Uterus (tissue), 4 donors: ENCODE measurements at places on chromosomes 2 and 18. TPM values are rescaled to one million over a fixed set of nuclear protein-coding genes. Genes with fewer than 3 reads are reported as not detected.

- no peak for DNase-seq
- no peaks in the 10 kb centered on the region for H3K36me3 ChIP-seq
- no peak overlapping the region for H3K27ac ChIP-seq
- no peak overlapping the region for H3K4me3 ChIP-seq
Measured at GRCh38 chr2:154995361-154995760, 296.9 kb downstream of the KCNJ3 start.

The ZNF396 gene
- 0.26 TPM for total RNA-seq

The DPYSL5 gene
- not detected for total RNA-seq

DNA sequence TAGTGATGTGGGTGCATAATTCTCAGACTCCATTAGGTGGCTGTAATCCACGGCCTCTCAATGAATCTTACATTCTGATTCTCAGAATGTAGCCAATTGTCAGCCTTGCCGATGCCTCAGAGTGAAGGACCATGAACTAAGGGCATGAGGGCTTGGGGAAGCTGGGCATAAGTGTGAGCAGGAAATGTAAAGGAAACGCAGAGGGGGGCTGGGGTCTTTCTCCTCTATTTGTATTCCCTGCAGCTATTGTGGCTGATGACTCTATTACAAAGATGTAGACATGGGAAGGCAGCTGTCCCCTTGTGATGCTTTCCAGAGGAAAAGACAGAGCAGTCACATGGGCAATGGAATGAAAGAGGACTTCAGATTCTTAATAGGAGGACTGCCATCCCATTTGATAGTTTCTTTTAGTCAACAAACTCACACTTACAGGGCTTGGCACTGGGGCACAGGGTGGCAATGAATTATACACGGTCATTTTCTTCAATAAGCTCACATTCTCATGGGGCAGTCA, 353.2 kb upstream of the PKDCC start:
- H3K4me1 ChIP-seq = no peaks in the 10 kb centered on the region
- DNase-seq = no peak
- H3K27me3 ChIP-seq = no peaks in the 10 kb centered on the region
- H3K27ac ChIP-seq = no peak overlapping the region
- no peak overlapping the region for H3K4me3 ChIP-seq

The ASIC4 gene
- 0.30 TPM for total RNA-seq

DNA sequence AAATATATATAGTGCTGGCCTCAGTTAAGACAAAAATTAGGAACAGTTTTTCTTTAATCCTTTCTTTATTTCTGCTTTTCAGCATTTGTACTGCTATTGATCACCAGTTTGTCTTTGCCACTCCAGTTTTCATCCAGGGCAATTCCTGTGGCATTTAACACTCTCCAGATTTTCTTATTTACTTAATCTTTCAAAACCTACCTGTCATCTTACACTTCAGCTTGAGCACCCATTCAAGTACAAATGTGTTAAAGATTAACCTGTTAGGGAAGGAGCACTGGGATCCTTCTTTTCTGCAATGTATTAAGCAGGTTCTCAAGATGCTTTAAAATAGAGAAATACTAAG, 101.8 kb upstream of the SCN1A start:
- no peak overlapping the region for H3K27ac ChIP-seq
- no peak overlapping the region for H3K4me3 ChIP-seq
- H3K4me1 ChIP-seq = no peaks in the 10 kb centered on the region
- no peak for DNase-seq
- H3K27me3 ChIP-seq = peaks cover 3% of the 10 kb centered on the region

DNA sequence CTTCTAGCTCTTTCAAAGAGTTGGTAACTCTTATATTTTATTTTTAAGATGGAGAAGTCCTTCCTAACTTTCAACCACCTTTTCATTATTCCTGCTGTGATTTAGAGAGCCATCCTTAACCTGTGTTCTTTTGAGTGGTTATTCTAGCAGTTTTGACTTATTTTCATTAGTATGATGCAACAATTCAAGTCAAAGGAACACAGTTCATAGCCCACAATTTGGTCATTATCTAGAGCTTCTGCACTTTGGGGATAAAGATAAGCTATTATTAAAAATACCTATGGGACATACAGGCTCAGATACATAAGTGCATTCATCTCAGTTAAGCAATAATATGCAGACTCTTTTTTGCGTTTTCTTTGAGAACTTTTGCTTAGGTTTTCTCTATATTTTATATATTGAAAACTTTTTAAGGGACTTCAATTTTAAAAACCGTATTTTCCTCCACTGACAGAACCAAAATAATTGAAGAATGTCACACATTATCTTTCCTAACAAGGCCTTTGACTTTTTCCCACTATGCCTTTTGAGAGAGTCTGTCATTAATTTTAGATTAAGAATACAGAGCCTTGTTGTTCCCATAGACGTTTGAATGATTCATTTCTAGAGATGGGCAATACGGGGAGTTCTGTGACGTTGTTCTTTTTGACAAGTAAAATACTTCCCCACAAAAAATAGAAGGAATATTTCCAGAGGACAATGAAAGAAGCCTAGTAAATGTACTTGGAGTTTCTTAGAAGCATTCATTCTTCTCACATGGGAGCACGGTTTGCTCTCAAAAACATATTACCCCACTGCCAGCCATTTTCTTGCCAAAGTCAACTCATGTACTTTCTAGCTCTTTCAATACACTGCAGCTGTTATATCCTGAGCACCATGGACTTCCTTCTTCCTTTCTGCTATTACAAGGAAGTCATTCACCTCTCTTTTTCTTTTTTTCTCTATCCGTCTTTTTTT, 42.9 kb upstream of the RASGRP3 start:
- no peaks in the 10 kb centered on the region for H3K27me3 ChIP-seq
- no peak overlapping the region for H3K4me3 ChIP-seq
- H3K36me3 ChIP-seq = no peaks in the 10 kb centered on the region
- no peaks in the 10 kb centered on the region for H3K4me1 ChIP-seq

DNA sequence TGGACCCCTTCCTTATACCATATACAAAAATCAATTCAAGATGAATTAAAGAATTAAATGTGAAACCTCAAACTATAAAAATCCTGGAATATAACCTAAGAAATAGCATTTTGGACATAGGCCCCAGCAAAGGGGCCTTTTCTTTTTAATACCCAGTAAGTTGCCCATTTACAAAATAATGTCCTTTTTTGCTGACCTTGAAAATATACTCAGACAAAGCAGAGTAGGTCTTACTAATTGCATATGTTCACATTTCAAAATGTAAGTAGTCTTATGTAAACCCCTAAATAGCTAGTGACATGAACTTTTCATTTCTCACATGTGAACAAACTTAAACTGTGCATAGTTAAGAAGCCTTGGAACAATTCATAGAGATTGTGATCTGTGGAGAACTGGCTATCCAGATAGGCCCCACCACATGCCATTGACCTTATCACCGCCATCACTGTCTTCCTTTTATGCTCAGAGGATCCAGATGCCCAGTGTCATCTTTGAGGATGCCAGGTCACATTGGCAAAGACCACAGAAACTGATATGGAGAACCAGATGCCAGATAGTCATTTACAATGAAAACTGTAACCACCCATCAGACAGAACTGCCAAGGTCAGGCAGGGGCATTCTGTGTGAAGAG, 282.4 kb upstream of the RAB12 start:
- H3K4me1 ChIP-seq = no peaks in the 10 kb centered on the region
- H3K27me3 ChIP-seq = no peaks in the 10 kb centered on the region
- DNase-seq = no peak
- H3K27ac ChIP-seq = no peak overlapping the region

The LOXHD1 gene
- total RNA-seq = not detected

DNA sequence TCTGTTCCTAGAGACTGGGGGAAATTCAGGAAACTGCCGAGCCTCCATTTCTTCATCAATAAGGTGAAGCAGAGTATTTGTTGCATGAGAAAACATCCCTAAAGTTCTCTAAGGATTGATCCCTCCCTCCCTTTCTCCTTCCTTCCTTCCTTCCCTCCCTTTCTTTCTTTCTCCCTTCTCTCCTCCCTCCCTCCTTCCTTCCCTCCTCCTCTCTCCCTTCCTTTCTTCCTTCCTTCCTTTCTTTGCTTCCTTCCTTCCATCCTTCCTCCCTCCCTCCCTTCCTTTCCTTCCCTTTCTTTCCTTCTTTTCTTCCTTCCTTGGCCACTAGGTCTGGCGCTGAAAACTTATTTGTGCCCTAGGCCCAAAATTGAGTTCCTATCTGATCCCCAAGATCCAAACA, 47.2 kb upstream of the PMAIP1 start:
- H3K27me3 ChIP-seq = no peaks in the 10 kb centered on the region
- H3K36me3 ChIP-seq = no peaks in the 10 kb centered on the region

- no peak overlapping the region for H3K4me3 ChIP-seq
- no peaks in the 10 kb centered on the region for H3K36me3 ChIP-seq
- H3K27ac ChIP-seq = no peak overlapping the region
- no peaks in the 10 kb centered on the region for H3K4me1 ChIP-seq
Measured at GRCh38 chr2:133344849-133345248, 223.4 kb downstream of the NCKAP5 start.

The MOCOS gene
- total RNA-seq = 1.4 TPM

GRCh38 chr2:1698188-1698945, 45.9 kb downstream of the PXDN start:
- H3K36me3 ChIP-seq = no peaks in the 10 kb centered on the region
- no peaks in the 10 kb centered on the region for H3K4me1 ChIP-seq
- H3K27ac ChIP-seq = no peak overlapping the region
- H3K4me3 ChIP-seq = no peak overlapping the region
- no peaks in the 10 kb centered on the region for H3K27me3 ChIP-seq
- DNase-seq = no peak

GRCh38 chr2:233426619-233427342, 72.5 kb downstream of the DGKD start:
- H3K4me1 ChIP-seq = no peaks in the 10 kb centered on the region
- no peak for DNase-seq
- no peak overlapping the region for H3K4me3 ChIP-seq

The SH2D6 gene
- total RNA-seq = not detected

DNA sequence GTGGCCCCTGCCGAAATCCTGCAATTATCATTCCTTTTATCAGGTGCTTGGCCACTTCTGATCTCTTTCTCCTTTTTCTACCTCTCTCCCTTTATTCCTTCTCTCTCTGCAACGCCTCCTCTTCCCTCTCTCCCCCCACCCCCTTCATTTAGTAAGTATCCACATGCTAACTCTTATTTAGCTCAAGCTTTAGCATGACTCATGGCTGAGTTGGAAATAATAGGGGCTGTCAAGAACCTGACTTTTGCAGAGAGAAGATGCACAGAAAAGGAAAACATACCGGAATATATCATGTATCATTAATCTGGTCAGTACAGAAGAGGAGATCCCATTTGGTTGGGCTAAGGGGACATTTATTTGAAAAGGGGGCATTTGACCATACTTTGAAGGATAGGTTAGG, 33.1 kb downstream of the FAM171B start:
- no peaks in the 10 kb centered on the region for H3K4me1 ChIP-seq
- no peak for DNase-seq
- H3K36me3 ChIP-seq = no peaks in the 10 kb centered on the region
- H3K4me3 ChIP-seq = no peak overlapping the region
- H3K27me3 ChIP-seq = no peaks in the 10 kb centered on the region

DNA sequence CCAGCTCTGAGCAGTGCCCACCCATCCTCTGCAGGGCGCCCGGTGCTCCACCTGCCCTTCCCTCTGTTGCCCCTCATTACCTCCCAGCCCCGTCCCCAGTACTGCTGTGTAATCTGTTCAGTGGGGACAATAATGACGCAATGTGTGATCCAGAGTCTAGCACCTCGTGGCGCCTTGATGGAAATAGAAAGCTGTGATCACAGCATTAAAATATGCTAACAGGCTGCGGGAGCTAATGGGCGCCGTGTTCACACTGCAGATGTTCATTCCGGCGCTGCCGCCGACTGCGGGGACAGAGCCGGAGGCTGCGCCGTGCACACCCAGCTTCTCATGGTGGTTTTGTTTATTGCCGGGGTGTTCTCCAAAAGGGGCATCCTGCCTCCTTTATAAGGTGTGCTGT, 235.2 kb downstream of the LDLRAD4 start:
- no peak overlapping the region for H3K27ac ChIP-seq
- H3K27me3 ChIP-seq = no peaks in the 10 kb centered on the region
- no peaks in the 10 kb centered on the region for H3K4me1 ChIP-seq
- DNase-seq = no peak
- no peaks in the 10 kb centered on the region for H3K36me3 ChIP-seq
- H3K4me3 ChIP-seq = no peak overlapping the region

The KCNE4 gene
- total RNA-seq = 38.4 TPM

The TMEM169 gene
- total RNA-seq = not detected

The GRB14 gene
- total RNA-seq = 4.4 TPM

The HOXD9 gene
- 78.1 TPM for total RNA-seq

The STAM2 gene
- total RNA-seq = 69.2 TPM

GRCh38 chr2:51629406-51629805, 597.5 kb upstream of the NRXN1 start:
- no peak overlapping the region for H3K27ac ChIP-seq
- no peaks in the 10 kb centered on the region for H3K4me1 ChIP-seq
- H3K36me3 ChIP-seq = no peaks in the 10 kb centered on the region
- DNase-seq = no peak

DNA sequence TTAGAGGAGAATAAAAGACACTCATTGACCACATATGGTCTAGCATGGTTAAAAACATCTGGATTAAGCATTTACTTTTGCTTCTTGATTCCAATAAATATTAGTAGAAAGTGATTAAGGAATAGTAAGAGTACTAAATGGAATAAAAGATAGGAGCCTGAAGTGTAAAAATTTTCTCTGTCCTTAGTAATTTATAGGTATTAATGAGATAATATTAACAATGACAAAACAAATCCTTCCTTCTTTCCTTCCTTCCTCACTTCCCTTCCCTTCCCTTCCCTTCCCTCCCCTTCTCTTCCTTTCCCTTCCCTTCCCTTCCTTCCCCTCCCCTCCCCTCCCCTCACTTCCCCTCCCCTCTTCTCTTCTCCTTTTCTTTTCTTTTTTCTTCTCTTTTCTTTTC, 797.5 kb upstream of the NRXN1 start:
- no peak for DNase-seq
- H3K4me1 ChIP-seq = no peaks in the 10 kb centered on the region
- no peak overlapping the region for H3K4me3 ChIP-seq
- H3K36me3 ChIP-seq = no peaks in the 10 kb centered on the region

- no peak overlapping the region for H3K4me3 ChIP-seq
- H3K4me1 ChIP-seq = no peaks in the 10 kb centered on the region
- no peaks in the 10 kb centered on the region for H3K27me3 ChIP-seq
- no peak overlapping the region for H3K27ac ChIP-seq
- no peaks in the 10 kb centered on the region for H3K36me3 ChIP-seq
Measured at GRCh38 chr2:98058191-98058975, 28.6 kb upstream of the VWA3B start.

GRCh38 chr2:24210106-24210455, 35.2 kb downstream of the FAM228A start:
- H3K36me3 ChIP-seq = no peaks in the 10 kb centered on the region
- no peaks in the 10 kb centered on the region for H3K27me3 ChIP-seq
- no peak for DNase-seq
- H3K27ac ChIP-seq = no peak overlapping the region
- H3K4me1 ChIP-seq = no peaks in the 10 kb centered on the region

The CFAP65 gene
- 2.6 TPM for total RNA-seq

DNA sequence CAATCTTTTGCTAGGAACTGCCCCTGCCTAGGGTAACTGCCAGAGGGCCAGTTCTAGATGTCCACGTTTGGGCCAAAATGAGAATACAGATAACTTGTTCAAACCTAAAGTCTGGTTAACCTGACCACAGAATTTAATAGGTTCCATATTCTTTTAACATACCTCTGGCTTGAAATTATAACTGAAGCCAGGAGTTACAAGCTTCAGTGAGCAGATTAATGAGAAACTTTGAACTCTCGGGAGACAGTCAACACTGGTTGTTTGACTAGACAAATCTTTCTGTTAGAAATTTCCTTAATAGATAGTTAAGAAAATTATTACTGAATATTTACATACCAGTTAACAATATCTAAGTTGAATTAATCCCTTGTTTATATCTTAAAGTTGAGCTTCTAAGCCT, 110.0 kb upstream of the KLF7 start:
- H3K27ac ChIP-seq = no peak overlapping the region
- H3K36me3 ChIP-seq = no peaks in the 10 kb centered on the region

GRCh38 chr2:130391058-130391871, 35.4 kb downstream of the PTPN18 start:
- peak; percentile 63 for DNase-seq
- peak overlapping the region; percentile 82 for H3K27ac ChIP-seq
- H3K36me3 ChIP-seq = no peaks in the 10 kb centered on the region
- peak overlapping the region; percentile 52 for H3K4me3 ChIP-seq
